Stimulated activated naive B cell treated with anti-CD40 and anti-IgM and Interleukin-4, amounts not matched to agents 10 μg/mL and 1 μg/mL and 100 μg/mL, for 72 hours (primary cell): ENCODE measurements at places on chromosomes 7 and 10.

GRCh38 chr7:2843711-2844152, 376 bp downstream of the GNA12 start:
- DNase-seq: no peak

DNA sequence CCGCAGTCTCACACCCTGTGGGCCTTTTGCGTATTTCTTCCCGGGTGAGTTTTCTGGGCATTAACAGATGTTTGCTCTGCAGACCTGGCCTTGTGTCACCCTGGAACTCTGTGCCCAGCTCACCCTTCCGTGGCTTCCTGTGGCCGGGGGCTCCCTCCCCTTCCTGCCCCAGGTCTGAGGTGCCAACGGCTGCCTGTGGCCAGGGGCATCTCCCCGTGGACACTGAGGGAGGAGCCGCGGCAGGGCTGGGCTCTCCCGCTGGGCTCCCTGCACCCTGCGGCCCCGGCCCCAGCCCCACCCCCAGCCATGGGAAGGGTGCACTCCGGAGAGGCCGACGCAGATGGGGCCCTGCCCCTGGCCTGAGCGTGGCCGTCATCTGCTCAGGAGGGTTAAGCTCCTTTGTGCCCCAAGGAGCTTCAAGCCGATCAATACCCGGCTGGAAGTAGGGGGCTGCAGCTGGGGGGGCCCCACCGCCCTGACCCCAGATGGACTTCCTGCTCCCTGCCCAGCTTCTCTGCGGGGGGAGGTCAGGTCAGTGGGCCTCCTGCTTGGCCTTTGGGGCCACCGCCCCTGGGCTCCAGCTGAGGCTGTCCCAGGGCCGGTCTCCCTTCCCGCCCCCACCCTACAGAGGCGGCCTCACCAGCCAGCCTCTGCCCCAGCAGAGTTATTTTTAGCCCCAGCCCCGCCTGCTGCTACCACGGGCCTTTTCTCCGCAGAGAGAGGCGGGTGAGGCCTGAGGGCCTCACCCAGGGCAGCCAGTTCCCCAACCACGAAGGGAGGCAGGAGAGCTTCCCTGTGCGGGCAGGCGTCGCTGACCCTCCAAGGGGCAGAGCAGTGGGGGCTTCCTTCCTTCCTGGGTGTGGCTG, 24.2 kb downstream of the PWWP2B start:
- no peak for DNase-seq

DNA sequence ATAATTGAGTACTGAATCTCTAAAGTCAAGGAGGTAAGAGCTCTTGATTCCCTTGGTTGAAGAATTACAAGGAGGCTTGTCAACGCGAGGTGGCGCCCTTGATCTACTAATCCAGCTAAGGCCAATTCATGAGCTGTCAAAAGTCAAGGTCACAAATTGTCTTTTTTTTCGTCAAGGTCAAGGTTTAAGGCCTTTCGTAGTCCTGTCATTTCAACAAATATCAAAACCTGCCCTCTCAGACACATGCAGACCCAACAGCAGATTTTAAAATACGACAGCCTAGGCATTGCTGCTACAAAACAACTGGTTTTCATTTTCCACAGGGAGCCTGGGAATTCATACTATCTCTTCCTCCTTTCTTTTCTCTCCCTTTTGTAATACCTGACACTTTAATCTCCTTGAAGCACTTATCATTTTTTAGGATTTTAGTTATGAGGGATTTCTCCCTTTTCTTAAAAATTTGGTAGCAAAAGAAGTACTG, 3.6 kb downstream of the HOXA13 start:
- DNase-seq: peak; percentile 58

DNA sequence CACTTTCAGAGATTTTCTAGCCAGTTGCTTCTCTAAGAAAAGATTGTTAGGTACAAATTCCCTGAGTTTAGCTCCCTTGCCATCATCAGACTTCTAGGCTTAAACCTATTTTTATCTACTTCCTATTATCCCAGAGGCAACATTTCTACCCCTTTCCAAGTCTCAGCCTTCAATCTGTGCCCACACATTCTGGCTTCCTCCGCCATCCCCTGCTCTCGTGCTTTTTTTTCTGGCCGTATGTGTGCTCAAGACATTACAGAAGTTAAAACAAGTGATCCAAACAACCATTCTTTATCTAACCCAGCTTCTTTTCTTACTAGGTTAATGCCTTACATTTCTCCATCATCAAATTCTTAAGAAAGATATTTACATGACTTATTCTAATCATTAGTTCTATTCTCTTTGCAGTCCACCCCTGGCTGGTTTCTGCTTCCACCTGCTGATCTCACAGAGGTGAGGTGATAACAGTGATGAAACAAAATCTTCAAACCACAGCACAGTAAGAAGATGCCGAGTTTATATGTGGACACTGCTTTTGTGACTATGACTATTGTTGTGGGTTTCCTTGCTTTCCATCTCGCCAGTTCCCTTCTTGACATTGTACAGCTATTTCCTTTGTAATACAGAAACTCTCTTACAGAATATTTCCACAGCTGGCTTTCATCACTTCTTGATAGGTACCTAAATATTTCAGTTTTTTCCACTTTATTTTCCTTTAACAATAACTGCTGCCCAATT, 18.3 kb upstream of the CDK6 start:
- DNase-seq: no peak

- DNase-seq: no peak
Observed at GRCh38 chr10:26689399-26689798, 8.1 kb upstream of the PDSS1 start.

DNA sequence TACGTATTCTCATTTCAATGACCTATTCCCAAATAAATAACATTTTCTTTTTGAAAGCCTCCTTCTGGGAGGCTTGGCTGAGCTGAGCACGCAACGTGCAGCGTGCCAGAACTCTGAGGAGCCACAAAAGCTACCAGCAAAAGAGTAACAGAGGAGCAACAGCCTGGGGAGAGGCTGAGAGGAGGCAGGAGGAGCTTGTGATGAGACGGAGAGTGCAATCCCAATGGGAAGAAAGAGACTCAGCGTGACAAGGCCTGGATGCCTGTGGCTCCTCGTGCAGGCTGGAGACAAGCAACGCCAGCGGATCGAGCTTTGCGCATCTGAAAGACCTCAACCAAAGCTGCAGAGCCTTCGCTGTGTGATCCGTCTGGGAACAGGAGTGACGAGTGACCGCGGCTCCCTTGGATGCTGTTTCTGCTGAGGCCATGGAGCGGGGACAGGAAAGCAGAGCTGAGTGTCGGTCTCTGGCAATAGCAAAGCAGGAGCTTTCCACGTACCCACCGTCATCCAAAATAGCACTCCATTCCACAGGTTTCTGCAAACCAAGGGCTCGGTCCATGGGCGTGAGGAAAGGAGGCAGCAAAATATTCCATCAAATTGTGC, 171.7 kb upstream of the PFKP start:
- DNase-seq: no peak

DNA sequence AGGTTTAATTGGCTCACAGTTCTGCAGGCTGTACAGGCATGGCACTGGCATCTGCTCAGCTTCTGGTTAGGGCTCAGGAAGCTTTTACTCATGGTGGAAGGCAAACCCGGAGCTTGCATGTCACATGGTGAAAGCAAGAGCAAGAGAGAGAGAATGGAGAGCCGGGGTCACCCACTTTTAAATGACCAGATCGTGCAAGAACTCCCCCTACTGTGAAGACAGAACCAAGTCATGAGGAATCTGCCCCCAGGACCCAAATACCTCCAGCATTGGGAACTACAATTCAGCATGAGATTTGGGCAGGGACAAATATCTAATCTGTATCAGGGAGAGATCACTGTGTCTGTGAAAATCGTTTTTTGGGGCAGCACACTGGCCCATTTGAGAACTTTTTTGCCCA, 110.0 kb upstream of the MYO3A start:
- no peak for DNase-seq
